ENCODE measurements at places on chromosomes 4 and X.

- DNase-seq: no peak
Observed at GRCh38 chrX:105241056-105241455, 20.6 kb upstream of the TEX13A start.

GRCh38 chr4:53321151-53321983 is 44.5 kb downstream of the SCFD2 start:
- no peak for DNase-seq

DNA sequence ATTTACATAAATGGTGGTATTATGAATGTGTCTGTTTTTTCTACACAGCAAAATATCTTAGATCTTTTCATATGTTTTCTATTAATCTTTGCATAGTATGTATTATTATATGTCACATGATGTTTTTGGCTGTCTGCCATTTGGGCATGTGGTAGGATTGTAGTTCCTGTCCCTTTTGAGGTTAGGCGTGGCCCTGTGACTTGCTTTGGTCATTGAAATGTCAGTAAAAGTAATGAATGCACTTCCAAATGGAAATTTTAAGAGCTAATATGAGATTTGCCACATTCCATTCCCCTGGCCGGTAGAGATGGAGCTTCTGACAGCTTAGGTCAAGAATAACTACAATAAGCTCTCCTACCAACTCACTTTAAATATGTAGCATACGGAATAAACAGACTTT is 45.1 kb downstream of the JADE3 start:
- DNase-seq: no peak

GRCh38 chr4:60404027-60404426 is 796.1 kb upstream of the ADGRL3 start:
- DNase-seq: no peak

GRCh38 chr4:80069837-80070731 is 2.9 kb downstream of the ANTXR2 start:
- no peak for DNase-seq

DNA sequence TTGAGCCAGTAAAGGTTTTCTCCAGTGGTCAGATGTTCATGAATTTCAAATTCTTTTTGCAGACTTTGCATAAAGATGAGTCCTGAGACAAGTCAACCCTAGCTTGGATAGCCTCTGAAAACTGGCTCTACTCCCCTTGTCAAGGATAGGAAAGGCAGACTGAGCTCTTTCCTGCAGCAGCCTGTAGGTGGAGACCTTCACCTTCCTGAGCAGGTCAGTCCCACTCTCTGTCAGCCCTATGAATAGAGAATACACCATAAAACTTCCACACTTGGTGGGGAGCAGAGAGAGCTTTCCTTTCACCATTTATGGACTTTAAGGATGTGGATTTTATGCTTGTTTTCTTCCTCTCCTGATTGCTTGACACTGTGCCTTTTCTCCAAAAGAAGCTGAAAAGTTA is 41.9 kb downstream of the PCDH19 start:
- no peak for DNase-seq

DNA sequence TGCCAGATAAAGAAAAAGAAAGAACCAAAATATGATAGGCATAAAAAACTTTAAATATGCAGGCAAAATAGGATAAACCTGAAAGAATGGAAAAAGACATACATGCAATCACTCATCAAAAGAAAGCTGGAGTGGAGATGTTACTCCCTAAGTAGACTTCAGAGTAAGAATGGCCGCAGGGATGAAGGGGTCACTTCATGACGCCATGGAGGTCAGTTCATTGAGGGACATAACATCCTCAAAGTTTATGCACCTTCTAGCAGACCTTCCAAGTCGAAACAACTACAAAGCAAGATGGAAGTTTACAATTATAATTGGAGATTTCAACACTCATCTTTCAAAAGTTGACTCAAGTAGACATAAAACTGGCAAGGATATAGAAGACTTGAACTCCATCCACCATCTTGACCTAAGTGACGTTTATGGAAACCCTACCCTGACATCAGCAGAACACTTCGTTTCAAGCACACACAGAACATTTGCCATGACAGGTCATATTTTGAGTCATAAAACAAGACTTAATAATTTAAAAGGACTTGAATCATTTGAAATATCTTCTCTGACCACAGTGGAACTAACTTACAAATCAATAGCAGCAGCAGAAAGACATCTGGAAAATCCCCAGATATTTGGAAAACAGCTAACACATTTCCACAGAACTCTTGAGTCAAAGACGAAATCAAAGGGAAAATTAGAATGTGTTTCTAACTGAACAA is 106.0 kb upstream of the LRPAP1 start:
- no peak for DNase-seq

DNA sequence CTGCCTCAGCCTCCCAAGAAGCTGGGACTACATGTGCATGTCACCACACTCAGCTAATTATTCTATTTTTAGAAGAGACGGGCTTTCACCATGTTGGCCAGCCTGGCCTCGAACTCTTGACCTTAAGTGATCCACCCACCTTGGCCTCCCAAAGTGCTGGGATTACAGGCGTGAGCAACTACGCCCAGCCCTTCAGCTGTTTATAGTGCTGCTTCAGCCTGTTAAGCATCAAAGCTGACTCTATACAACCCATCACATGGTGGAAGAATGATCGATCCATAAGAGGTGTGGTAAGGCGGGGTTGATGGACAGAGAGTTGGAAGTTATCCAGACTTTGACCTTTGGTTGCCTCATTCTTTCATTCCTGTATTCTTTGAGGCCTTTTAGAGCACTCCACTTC is 56.2 kb upstream of the RAPGEF2 start:
- no peak for DNase-seq

GRCh38 chrX:72005046-72005445 is 94.4 kb downstream of the NHSL2 start:
- no peak for DNase-seq

DNA sequence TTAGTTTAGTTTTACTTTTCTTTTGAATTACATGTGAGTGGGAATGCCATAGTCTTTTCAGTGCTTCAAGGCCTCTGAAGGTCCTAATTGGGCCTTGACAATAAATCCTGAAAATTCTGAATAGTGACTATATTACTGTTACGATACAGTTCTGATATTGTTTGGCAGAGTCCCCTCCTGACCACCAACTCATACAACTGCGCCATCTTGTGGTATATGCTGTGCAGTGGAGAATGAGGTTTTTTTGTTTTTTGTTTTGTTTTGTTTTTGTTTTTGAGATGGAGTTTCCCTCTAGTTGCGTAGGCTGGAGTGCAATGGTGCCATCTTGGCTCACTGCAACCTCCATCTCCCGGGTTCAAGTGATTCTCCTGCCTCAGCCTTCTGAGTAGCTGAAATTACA is 56.6 kb upstream of the CHRDL1 start:
- DNase-seq: no peak

DNA sequence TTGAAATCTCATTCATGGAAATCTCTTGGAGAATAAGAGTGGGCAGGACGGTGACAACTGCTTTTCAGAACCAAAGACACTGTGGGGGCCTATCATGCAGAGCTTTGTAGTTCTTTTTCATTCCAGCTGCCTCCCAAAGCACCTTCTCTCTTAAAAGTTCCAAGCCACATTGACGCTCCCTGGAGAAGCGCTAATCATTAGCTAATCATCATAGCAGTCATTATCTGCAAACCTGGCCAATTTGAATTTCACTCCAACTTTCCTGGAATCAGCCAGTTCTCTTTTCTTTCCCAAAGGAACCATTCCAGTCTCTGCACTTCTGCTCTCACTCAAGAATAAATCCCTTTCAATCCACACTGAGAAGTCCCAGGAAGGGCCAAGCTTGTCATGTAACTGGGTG is 1144.1 kb upstream of the IGFBP7 start:
- no peak for DNase-seq

GRCh38 chrX:53950130-53950733 is 94.0 kb downstream of the PHF8 start:
- no peak for DNase-seq

DNA sequence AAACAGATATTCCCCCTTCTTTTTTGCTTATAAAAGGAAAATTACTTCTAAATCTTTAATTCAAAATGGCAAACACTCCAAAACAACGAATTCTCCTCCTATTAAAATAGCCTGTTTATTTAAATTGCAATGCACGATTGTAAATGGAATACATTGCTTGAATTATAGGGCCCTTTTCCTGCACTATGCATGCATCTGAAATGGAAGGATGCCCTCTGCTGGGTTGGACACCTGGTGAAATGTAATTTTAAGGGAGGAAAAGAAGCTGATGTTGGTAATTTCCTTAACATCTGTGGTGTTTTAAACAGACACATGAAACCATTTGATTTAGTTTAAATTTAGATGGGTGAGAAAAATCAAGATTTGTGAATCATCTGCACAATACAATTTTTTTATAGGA is 72.8 kb downstream of the GRXCR1 start:
- no peak for DNase-seq

- DNase-seq: no peak
Observed at GRCh38 chr4:52957220-52957686, 95.1 kb downstream of the RASL11B start.

GRCh38 chr4:749698-750666 is 44.4 kb downstream of the PCGF3 start:
- no peak for DNase-seq

DNA sequence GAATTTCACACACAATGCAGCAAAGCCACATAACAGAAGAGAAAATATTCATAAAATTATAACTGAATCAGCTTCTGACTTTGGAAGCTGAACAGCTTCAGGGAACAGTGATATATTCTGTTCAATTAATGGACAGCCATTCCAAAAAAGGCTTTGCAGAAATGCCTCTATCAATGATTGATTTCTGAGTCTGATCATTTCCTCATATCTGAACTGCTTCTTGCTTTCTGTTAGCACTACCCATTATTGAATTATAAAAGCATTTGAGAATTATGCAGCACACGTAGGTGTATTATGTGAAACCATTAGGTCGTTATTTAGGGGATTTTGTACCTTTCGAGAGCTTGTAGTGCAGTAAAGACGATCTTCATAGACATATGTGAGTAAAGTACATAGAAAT is 159.6 kb downstream of the STIM2 start:
- DNase-seq: no peak

DNA sequence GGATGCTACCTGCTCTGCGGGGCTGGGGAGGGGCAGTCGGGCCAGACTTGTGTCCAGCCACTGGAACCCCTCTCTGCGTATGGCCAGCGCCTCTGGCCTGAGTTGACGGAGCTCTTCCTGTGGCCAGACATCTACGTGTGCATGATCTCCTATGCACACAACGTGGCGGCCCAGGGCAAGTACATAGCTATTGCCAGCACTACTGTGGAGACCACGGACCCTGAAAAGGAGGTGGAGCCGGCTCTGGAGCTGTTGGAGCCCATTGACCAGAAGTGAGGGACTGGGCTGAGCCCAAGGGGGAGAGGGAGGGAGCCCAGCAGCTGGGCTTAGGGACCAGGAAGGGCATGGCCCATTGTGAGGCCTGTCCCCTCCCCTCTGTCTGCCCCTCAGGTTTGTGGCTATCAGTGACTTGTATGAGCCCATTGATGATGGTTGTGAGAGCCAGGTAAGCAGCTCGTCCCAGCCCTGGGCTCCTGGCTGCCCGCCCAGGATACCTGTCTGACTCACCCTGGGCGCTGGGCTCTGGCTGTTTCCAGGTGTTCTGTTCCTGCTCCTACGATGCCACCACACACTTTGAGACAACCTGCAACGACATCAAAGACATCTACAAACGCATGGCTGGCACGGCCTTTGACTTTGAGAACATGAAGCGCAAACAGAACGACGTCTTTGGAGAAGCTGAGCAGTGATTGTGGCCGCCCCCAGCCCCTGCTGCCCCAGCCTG is 1.8 kb upstream of the FAM50A start:
- no peak for DNase-seq

GRCh38 chr4:26330186-26330787 is 9.5 kb downstream of the RBPJ start:
- peak; percentile 45 for DNase-seq

GRCh38 chr4:3250438-3250955 is 1.5 kb downstream of the MSANTD1 start:
- no peak for DNase-seq

DNA sequence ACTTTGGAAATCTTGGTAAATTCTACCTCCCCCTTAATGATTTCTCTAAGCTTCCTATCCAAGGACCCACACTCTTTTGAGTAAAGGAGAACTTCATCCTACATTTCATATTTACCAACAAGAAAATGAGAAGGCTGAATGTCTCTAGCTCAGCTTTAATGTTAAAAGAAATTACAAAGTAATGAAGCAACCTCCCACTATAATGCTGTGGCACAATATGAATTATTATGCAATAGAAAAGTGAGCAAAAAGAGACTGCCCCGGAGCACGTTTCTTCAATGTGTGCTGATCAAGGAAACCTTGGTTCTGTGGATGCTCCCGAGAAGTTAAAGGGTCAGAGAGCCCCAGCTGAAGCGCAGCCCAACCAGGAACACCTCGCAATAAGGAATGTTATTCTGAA is 9.1 kb upstream of the TBC1D1 start:
- DNase-seq: peak; percentile 49

GRCh38 chr4:159414305-159414704 is 311.4 kb downstream of the RAPGEF2 start:
- no peak for DNase-seq

GRCh38 chrX:154411981-154412340 is 622 bp downstream of the TAFAZZIN start:
- DNase-seq: peak; percentile 64

DNA sequence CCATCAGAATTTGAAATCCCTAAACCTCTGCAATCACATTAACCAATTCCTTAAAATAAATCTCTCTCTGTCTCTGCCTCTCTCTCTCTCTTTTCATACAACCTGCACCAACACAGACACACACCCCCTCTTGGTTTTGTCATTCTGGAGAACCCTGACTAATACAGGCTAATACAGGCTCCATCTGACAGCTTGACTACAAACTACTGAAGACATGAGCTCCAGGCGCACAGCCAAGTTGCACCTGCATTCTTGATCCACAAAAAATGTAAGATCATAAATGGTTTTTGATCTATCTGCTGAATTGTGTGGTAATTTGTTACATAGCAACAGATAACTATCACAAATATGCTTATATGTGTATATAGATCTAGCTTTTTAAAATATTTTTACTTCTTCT is 2414.2 kb downstream of the PCDH7 start:
- no peak for DNase-seq

DNA sequence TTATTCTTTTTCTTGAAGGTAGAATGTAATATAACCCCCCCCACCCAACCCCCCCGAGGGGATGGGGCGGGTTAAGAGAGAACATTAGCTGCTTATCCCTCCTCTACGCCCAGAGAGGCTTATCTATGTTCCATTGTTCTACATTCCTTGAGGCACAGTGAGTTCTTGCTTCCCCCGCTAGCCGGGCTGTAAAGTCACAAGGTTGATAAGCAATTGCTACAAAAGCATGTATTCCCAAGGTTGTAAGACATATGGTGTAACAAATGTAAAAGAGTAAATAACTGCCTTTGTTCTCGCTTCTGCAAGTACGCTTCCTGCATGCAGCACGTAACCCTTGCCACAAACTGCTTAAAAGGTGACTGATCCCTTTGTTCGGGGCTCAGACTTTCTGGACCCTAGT is 8.2 kb downstream of the DCAF8L2 start:
- DNase-seq: no peak

- DNase-seq: no peak
Observed at GRCh38 chr4:7892212-7893019, 47.2 kb downstream of the AFAP1 start.

Data from HL-60 (cell line).